GM18507 (cell line): ENCODE measurements at places on chromosomes 3 and 15.

GRCh38 chr3:57164217-57164656 is 916 bp downstream of the IL17RD start:
- DNase-seq = no peak

GRCh38 chr3:192409201-192409837 is 318.0 kb downstream of the FGF12 start:
- DNase-seq = peak; percentile 5

DNA sequence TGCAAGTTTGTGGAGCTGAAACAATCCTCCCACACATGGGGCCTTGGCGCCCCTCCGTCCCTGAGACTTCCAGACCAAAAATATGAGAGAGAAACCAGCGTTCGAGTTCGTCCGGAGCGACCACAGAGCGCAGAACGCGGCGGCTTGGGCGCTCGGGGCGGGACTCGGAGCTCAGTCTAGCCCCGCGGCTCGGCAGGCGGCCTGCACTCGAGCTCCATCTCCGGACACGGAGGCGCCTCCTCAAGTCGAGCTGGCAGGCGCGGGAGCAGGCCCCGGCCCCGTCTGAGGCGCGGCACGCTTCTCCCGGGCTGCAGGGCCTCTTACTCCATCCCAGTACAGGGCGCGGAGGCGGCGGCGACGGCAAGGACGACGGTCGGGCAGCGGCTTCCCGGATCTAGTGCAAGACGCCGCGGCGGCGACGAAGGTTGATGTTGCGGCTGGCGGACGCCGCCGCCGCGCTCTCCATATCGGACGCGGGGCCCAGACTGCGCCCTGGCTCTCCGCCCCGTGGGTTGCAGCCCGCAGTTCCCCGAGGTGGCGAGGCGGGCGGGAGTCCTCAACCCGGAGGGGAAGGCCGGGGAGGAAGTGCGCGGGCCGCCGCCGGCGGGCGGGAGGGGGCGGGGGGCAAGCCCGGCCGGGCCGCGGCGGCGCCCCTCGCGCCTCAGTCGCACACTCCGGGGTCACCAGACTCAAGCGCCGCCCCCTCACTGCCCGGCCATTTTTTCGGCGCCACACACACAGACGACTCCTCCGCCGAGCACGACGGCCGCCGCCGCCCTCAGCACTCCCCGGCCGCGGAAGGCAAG is 674 bp downstream of the MSL2 start:
- DNase-seq = peak; percentile 36

DNA sequence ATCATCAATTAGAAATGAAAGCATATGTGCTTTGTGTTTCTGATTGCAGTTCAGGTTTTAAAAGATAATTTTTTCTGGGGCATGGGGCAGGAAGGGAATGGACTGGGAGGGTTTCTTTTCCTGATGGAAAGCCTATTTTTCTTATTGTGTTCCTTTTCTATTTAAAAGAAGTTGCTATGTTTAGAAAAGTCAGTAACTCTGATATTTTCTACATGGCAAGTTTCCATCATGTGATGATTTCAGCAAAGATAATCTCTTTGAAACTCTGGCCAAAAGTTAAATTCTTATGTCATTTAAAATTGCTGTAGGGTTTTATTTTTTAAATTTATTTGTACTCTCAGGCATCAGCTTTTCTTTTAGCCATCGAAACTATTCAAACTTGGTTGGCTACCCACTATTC is 601.2 kb downstream of the FOXP1 start:
- DNase-seq = no peak
